ENCODE measurements at places on chromosomes 16 and 17.

DNA sequence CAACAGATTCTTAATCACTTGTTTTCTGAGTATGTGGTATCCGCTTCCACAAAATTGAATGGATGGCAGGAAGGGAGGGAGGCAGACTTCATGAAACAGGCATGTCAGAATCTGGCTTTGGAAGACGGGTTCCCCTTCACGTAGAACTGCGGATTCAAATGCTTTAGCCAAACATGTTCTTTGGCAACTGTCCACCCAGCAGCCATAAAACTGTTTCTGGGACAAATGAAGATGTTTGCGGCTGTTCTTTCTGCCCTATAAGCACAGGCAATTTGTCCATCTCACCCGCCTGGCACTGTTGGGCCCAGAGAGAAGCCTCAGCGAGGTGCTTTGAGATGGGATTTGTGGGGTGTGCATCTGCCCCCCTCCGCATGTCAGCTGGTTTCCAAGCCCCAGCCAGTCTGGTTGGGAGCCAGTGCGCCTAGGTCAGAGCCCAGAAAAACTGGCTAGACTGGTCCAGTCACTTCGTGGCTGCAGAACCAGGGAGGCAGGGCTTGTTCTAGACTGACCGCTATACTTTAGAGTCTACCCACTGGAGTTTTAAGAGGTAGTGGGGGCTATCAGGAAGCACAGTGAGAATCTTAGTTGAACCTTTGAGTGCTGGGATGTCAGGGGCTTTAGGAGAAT, 6.3 kb downstream of the CRHR1 start:
- DNase-seq: no peak

GRCh38 chr17:52027620-52028295, 130.8 kb downstream of the CA10 start:
- DNase-seq: no peak

DNA sequence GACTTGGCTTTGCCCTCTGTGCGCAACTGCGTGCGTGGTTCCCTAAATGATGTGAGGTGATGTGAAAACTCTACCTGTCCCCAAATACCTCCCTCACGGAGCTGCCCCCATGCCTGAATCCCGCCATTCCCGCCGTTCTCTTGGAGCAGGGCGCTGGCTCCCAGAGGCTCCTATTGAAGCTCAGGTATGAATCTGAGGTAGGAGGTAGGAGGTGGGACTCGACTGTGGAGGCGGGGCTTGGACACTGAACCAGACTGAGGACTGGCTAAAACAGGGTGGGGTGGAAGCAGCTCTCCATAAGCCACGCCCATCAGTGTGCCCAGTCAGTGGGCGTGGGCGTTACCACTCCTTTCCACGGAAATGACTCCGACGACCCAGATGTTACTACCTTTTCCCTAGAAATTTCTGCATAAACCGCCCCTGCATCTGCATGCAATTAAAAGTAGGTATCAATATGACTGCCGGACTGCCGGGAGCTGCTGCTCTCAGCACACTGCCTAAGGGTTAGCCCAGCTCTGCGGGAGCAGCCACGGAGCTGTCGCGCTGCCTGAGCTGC, 41.0 kb downstream of the FOXL1 start:
- no peak for DNase-seq

- peak; percentile 35 for DNase-seq
These were observed at the start of gene SPNS2 for GRCh38 chr17:4498461-4499397. Gene SPNS2, plus strand, starts transcription at chr17:4498881. Its CDS starts 167 bp downstream, at chr17:4499048.

- DNase-seq: peak; percentile 70
These were observed 11.3 kb downstream of the TAF1C start for GRCh38 chr16:84175350-84176081.

- DNase-seq: no peak
These were observed 31.6 kb downstream of the SERPINF1 start for GRCh38 chr17:1793447-1793806.

- peak; percentile 77 for DNase-seq
These were observed 4.5 kb upstream of the HSD17B1 start for GRCh38 chr17:42548070-42548837.

DNA sequence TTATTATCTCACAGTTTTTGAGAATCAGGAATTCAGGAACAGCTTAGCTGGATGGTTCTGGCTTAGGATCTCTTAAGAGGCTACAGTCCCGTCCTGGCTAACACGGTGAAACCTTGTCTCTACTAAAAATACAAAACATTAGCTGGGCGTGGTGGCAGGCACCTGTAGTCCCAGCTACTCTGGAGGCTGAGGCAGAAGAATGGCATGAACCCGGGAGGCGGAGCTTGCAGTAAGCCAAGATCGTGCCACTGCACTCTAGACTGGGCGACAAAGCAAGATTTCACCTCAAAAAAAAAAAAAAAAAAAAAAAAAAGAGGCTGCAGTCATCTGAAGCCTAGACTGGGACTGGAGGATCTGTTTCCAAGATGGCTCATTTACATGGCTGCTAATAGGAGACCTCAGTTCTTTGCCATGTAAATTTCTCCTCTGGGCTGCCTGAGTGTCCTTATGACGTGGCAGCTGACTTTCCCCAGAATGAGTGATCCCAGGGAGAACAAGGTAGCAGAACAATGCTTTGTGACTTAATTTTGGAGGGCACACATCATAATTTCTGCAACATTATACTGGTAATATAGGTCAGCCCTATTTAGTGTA, 95.8 kb upstream of the CORO6 start:
- DNase-seq: no peak

DNA sequence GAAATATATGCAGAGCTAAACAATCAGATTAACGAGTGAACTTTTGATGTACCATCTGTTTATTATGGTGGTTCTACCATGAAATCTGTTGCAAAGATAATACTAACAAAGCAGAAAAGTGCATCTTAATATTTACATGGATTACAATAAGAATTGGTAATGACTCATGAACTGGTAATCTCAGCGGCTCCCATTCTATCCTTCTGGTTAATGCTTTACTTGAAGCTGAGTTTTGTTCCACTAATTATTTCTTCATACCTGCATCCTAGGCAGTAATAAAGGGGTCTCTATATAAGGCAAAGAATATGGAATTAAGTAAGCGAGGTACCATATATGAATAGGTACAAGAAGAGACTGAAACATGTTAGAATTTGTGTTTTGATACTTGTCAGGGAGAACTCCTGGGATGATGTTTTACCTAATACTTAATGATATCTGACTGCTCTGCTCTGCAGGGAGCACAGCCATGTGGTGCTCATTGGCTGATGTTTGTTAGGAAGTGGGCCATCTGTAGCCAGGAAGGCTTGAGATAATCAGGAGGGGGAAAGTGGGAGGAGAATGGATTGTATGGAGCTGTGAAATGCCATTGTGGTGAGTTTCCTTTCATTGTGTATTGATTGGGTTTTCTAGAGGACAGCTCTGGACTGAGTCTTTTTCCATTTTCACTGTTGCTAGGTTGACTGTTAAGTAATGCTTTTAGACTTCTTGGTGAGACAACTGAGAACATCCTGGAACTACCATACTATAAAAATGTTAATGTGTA, 52.6 kb downstream of the MAP2K6 start:
- DNase-seq: no peak

DNA sequence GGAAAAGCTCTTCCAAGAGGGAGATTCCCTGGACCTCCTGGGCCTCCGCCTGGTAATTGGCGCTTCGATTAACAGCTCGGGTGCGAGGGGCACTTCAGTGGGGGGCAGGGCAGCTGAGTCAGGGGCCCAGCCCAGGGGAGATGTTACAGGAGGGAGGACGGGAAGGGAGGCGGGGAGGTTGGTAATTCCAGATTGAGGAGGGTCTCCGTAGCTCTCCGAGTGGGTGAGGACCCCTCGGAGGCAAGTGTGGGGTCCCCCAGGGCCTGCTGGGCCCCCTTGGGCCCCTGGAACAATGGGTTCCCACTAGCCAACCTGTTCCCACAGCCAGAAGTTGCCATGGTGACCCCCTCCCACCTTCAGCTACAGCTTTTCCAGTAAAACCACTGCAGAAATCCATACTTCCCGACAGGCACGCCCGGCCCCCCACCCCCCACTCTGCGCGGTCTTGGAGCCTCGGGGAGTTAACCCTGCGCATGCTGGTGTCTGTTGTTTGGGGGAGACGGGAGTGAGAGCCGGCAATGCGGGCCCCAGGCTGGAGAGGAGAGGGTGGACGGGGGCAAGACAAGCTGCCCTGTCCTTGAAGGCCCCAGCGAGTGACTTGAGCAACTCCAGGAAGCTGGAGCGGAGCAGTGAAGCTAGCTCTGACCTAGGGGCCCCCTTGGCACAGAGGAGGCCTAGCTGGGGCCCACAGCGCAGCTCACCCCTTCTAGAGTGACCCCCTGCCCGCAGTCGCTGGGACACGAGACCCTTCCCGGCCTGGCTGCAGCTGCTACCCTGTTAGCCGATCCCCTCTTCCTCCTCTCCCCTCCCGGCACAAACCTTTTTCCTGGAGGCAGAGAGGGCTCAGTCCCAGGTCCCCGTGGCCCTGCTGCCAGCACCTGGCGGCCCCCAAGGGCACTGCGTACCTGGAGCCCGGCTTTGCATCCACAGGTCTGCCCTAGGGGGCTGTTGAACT, 37.8 kb downstream of the TMEM235 start:
- peak; percentile 6 for DNase-seq

DNA sequence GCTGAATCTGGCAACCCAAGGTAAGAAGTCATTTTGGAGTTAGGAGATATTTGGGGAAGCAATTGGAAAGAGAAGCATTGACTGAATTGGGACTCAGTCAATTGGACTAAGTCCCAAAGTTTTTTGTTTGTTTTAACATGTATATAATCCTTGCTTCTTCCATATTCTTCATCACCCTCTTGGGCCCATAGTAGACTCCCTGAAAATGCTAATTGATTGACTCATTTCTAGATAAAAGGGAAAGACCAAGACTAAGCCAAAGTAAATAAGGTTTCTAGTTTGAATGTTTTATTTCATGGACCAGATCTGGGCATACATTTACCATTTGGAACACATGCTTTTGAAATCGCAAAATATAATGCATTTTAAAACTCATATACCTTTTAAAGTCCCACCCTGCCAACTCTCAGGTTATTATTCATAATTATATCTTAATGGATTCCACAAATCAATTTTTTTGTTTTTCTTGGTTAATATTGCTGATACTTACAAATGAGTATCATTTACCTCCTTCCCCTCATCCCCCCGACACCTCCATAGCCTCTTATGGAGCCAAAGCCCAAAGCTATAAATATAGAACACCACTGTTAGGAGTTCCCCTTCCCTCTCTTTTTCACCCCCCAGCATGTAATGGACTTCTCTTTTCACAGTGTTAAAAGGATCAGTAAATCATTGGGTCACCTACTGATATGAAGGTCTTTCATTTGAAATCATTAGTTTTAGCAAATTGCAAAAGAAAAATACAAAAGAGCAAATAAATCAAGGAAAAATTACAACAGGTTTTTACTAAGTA, 674.0 kb upstream of the SOX9 start:
- DNase-seq: no peak

GRCh38 chr17:680529-680928, 34.1 kb downstream of the VPS53 start:
- no peak for DNase-seq

GRCh38 chr16:8967132-8967821, 3.6 kb upstream of the USP7 start:
- no peak for DNase-seq
